GM23338 (cell line): ENCODE measurements at places on chromosomes 6 and 20. TPM values are rescaled to one million over a fixed set of nuclear protein-coding genes. Genes with fewer than 3 reads are reported as not detected.

Gene ZC2HC1B
- not detected in 2 replicates for total RNA-seq

Gene TNF
- not detected in 2 replicates for total RNA-seq

Gene DEFB119
- total RNA-seq = not detected in 2 replicates

Gene KIAA1755
- total RNA-seq = 0.12 and 0.28 TPM in 2 replicates

Gene SRSF6
- total RNA-seq = 61.5 and 62.3 TPM in 2 replicates

Gene TCF15
- total RNA-seq = 2.0 and 3.8 TPM in 2 replicates

Gene NKX2-4
- 0.35 and 2.1 TPM in 2 replicates for total RNA-seq

Gene SLC22A16
- total RNA-seq = 0.42 TPM in 1 of 2 replicates, not detected in the other

Gene PLN
- total RNA-seq = not detected in 2 replicates

Gene NCOA6
- 10.6 and 10.8 TPM in 2 replicates for total RNA-seq

Gene BNIP5
- total RNA-seq = not detected in 2 replicates

DNA sequence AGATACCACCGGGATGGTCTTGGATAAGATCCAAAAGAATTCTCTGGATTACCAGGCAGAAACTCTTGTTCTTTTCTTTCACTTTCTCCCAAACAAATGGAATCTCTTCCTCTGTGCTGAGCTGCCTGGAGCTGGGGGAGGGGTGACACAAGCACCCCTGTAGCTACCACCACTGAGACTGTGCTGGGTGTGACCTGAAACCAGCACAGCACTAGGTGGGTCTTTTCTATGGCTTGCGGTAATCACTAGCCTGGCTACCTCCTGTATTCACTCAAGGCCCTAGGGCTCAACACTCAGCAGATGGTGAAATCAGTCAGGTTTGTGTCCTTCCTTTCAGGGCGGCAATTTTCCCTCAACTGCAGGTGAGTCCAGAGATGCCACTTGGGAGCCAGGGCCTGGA lies 122.4 kb upstream of the CENPW start:
- no peaks in the 10 kb centered on the region for H3K36me3 ChIP-seq
- H3K4me1 ChIP-seq = no peaks in the 10 kb centered on the region
- H3K27me3 ChIP-seq = no peaks in the 10 kb centered on the region

- no peak overlapping the region for H3K4me3 ChIP-seq
- peak; percentile 56 for DNase-seq
- no peak overlapping the region for H3K27ac ChIP-seq
Measured at GRCh38 chr20:32570401-32571190, 14.5 kb downstream of the NOL4L start.

DNA sequence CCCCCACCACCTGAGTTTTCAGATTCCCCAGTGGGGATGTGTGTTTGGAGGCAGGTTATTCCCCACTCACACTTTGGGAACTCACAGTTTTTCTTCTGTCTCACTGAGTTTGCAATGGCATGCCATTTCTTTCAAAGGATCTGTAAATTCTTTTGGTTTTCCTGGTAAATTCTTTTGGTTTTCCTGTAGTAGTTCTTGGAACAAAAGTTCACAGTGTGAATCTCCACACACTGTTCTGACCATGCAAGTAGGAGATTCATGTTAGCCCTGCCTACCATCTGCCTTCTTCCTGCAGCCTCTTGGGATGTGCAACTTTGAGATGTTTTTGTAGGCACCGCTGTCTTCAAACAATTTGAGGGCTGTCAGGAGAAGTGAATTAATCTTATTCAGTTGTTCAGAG lies 165.6 kb upstream of the OGFRL1 start:
- peaks cover 11% of the 10 kb centered on the region; the same call in 1 of the 2 replicates for H3K4me1 ChIP-seq
- no peaks in the 10 kb centered on the region for H3K36me3 ChIP-seq
- no peak overlapping the region for H3K4me3 ChIP-seq
- no peak for DNase-seq

GRCh38 chr6:63759605-63760105 lies 124.1 kb downstream of the PHF3 start:
- no peaks in the 10 kb centered on the region for H3K27me3 ChIP-seq
- no peak overlapping the region for H3K4me3 ChIP-seq
- H3K4me1 ChIP-seq = no peaks in the 10 kb centered on the region
- DNase-seq = no peak
- H3K27ac ChIP-seq = no peak overlapping the region

- no peaks in the 10 kb centered on the region for H3K27me3 ChIP-seq
- DNase-seq = no peak
- no peak overlapping the region for H3K4me3 ChIP-seq
- H3K27ac ChIP-seq = no peak overlapping the region
- no peaks in the 10 kb centered on the region for H3K4me1 ChIP-seq
- peaks cover 8% of the 10 kb centered on the region for H3K36me3 ChIP-seq
Measured at GRCh38 chr6:106783640-106784566, 154.5 kb downstream of the QRSL1 start.

- peak; percentile 80 for DNase-seq
- no peak overlapping the region for H3K4me3 ChIP-seq
- no peak overlapping the region for H3K27ac ChIP-seq
- H3K36me3 ChIP-seq = no peaks in the 10 kb centered on the region; the same call in 1 of the 2 replicates
- H3K4me1 ChIP-seq = peaks cover 25% of the 10 kb centered on the region
Measured at GRCh38 chr6:4848382-4849068, 72.3 kb downstream of the CDYL start.

DNA sequence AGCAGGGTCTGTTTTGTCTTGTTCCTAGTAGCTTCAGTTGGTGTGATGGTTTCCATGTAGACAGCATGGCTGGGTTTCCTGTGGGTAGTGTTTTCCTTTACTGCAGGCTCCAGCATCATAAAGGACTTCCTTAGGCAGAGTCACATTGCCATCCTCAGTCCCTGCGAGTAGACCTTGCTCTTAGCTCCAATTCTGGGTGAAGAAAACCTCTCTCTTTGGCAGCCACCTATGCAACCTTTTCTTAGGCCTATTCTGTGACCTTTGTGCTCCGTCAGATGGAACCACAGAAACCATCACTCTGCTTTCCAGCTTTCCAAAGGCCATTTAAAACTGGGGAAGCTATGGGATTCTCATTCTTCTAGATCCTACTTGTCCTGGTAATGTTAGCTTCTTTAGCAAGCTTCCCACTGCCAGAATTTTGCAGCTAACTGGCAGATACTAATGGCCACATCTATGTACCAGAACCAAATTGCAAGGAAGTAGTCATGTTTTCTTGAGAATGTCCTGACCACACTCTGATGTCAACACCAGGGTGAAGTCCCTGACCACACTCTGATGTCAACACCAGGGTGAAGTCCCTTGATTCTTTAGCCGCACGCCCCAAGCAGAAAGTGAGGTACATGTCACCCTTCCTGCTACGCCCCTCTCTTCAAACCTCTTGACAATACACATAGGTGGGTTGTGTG lies 646.6 kb upstream of the HS3ST5 start:
- no peak for DNase-seq
- no peak overlapping the region for H3K27ac ChIP-seq
- no peak overlapping the region for H3K4me3 ChIP-seq
- H3K36me3 ChIP-seq = no peaks in the 10 kb centered on the region
- H3K27me3 ChIP-seq = no peaks in the 10 kb centered on the region
- no peaks in the 10 kb centered on the region; the same call in 1 of the 2 replicates for H3K4me1 ChIP-seq

GRCh38 chr6:2182251-2182650 lies 63.2 kb downstream of the GMDS start:
- DNase-seq = no peak
- no peak overlapping the region for H3K27ac ChIP-seq
- no peaks in the 10 kb centered on the region for H3K27me3 ChIP-seq
- no peak overlapping the region for H3K4me3 ChIP-seq
- H3K36me3 ChIP-seq = no peaks in the 10 kb centered on the region
- H3K4me1 ChIP-seq = peaks cover 4% of the 10 kb centered on the region; the same call in 1 of the 2 replicates

- no peaks in the 10 kb centered on the region for H3K27me3 ChIP-seq
- H3K4me3 ChIP-seq = no peak overlapping the region
- H3K4me1 ChIP-seq = peaks cover 6% of the 10 kb centered on the region; the same call in 1 of the 2 replicates
- no peak overlapping the region for H3K27ac ChIP-seq
- no peak for DNase-seq
Measured at GRCh38 chr20:61723529-61724257, 342.0 kb downstream of the TAF4 start.

- H3K4me3 ChIP-seq = no peak overlapping the region
- H3K4me1 ChIP-seq = peaks cover 12% of the 10 kb centered on the region
- no peaks in the 10 kb centered on the region for H3K36me3 ChIP-seq
- no peak overlapping the region for H3K27ac ChIP-seq
- DNase-seq = no peak
Measured at GRCh38 chr20:50015993-50016770, 33.4 kb downstream of the SNAI1 start.

DNA sequence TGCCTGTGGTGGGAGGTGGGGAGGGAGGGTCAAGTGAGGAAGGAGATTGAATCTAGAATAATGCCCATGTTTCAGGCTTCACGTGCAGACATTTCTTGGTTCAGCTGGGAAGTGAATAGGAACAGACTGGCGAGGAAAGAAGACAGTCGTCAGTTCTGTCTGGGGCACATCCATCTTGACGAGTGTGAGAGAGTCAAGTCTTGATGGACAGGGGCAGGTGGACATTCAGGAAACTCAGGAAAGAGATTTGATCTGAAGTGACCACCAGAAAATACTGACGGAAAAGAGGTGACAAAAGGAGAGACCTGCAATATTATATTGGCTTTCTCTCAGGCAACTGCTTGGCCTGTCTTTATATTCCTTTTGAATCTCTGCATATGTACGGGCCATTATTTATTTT lies 68.6 kb downstream of the ESR1 start:
- DNase-seq = no peak
- H3K27ac ChIP-seq = no peak overlapping the region
- no peaks in the 10 kb centered on the region for H3K27me3 ChIP-seq
- no peaks in the 10 kb centered on the region for H3K4me1 ChIP-seq
- H3K36me3 ChIP-seq = no peaks in the 10 kb centered on the region

DNA sequence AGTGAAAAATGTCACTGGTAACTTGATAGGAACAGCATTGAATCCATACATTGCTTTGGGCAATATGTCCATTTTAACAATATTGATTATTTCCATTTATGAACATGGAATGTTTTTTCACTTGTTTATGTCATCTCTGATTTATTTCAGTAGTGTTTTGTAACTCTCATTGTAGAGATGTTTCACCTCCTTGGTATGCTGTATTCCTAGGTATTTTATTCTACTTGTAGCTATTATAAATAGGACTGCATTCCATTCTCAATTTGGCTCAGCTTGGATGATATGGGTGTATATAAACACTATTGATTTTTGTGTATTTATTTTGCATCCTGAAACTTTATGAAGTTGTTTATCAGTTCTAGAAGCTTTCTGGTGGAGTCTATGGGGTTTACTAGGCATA lies 730.3 kb downstream of the DOK5 start:
- H3K27ac ChIP-seq = no peak overlapping the region
- no peak for DNase-seq
- no peaks in the 10 kb centered on the region for H3K4me1 ChIP-seq
- peaks cover 8% of the 10 kb centered on the region for H3K36me3 ChIP-seq
- H3K27me3 ChIP-seq = no peaks in the 10 kb centered on the region
- H3K4me3 ChIP-seq = no peak overlapping the region

DNA sequence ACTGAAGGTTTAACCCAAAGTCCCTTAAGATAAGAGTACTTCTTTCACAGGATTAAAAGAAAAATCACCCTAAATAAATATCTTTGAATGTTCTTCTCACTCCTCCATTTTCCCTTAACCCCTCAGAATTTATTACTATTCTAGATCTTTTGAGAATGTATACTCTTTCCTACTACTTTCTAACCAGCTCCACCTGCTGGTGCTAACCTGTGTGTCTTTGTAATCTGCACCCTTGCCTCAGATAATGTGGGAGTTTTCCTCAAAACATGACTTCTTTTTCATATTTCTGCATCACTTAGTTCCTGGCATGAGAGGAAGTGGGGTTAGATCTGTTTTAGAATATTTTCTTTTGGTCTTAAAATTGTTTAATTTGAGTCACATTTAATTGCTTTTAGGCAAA lies 394.2 kb downstream of the BMP2 start:
- no peaks in the 10 kb centered on the region for H3K27me3 ChIP-seq
- DNase-seq = peak; percentile 56
- no peak overlapping the region for H3K27ac ChIP-seq
- H3K4me3 ChIP-seq = no peak overlapping the region
- H3K4me1 ChIP-seq = no peaks in the 10 kb centered on the region

GRCh38 chr6:34057790-34058189 lies 88.1 kb downstream of the GRM4 start:
- no peak overlapping the region for H3K4me3 ChIP-seq
- no peaks in the 10 kb centered on the region for H3K27me3 ChIP-seq
- H3K36me3 ChIP-seq = no peaks in the 10 kb centered on the region; the same call in 1 of the 2 replicates
- H3K4me1 ChIP-seq = peaks cover 24% of the 10 kb centered on the region

DNA sequence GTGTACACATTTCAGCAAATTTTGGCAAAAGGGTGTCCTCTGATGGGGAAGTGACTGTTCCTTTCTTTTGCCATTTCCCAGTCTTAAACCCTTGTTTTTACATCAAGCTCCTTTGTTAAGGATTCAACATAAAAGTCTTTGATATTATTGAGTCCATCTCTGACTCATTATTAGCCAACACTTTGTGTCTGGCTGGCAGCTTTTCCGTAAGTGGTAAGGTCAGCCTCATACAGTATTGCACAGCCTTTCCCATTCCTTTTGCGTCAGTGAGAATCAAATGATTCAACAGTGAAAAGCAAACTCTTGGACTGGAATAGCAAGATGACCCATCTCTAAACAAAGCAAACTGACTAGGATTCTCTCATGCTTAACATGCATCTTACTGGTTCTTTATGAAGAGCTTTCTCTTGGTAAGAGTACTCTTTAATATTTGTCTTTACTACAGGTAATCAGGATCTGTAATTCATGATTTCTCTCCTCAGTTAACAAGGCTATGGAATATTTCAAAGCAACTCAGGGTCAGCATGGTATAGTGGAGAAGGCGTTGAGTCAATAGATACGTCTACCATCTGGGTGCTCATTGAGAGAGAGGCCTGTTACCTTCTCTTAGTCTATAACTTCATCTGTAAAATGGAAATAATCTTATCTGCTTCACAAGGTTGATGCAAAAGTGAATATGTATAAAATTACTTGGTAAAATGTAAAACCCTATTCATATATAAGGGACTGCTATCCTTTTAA lies 183.6 kb downstream of the PRL start:
- H3K36me3 ChIP-seq = 0 out of 2 replicates have a peak, but pooled peaks cover 8% of the 10 kb centered on the region
- no peak for DNase-seq
- H3K27me3 ChIP-seq = no peaks in the 10 kb centered on the region
- H3K4me3 ChIP-seq = no peak overlapping the region
- no peak overlapping the region for H3K27ac ChIP-seq
- no peaks in the 10 kb centered on the region for H3K4me1 ChIP-seq
